Activated CD4-positive, alpha-beta T cell treated with anti-CD3 and anti-CD28 coated beads, Interleukin-2, amount 50 U/mL, for 16 hours (primary cell): ENCODE measurements at places on chromosomes 13 and 19.

- peak; percentile 9 for DNase-seq
Observed at GRCh38 chr13:47109028-47109427, 212.2 kb upstream of the HTR2A start.

DNA sequence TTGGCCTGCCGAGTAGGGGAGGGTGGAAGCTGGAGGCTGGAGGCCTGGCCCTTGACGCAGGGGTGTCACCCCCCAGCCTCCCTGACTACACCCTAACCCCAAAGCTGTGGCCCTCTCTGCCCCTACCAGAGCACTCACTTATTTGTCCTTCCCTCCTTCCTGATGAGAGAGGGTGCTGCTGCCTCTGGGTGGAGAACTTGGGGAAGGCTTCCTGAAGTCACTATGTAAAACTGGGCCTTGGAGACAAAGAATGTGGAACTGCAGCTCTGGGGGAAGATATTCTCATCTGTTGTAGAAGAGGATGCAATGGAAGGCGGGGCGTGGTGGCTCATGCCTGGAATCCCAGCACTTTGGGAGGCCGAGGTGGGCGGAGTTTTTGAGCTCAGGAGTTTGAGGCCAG lies 485.2 kb downstream of the ZNF536 start:
- no peak for DNase-seq

DNA sequence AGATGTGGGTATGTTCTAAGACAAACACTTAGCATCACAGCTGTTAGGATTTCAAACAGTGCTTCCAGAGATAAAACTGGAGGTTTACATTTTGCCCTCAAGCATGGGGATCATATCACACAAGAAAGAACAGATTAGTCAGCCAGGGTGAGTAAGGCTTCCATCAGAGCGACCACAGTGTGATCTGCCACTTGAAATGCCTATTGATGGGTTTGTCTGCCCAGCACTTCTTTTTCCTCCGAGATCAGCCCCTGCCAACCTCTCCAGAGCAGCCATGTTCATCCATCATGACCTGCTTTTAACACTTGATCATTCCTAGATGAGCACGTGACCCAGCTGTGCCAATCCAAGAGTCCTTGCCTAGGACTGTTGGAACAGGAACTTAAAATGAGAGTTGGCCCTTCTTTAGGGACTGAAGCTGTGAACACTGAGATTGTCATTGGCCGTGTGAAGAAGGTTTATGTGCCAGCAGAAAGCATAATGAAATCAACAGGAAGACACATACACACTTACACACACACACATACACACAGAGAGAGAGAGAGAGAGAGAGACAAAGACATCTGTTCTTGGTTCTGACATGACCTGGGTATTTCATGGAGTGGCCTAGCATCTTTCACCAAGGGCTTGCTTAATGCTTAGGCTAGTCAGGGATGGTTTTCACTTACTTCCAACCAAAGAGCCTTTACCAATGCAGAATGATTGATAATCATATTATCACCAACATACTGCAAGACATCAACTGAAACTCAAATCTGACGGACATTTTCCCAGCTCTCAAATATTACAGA lies 5.2 kb upstream of the CEBPG start:
- DNase-seq: no peak

DNA sequence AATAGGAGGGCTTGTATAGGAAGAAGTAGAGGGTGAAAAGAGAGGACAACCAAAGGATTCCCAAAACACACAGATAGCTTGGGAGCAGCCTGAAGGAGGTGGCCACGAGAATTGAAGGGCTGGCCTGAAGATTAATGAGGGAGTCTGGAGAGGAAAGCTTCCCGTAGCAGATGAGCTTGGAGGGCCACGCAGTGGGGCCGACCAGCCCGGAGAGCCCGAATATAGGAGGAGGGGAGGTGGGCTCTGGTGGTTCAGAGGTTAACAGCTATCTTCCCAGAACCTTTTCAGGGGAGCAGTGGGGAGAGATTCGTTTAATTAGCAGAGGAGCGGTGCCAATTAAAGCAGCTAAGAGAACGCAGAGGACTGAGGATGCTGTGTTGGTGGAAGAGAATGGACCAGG lies 154.9 kb downstream of the STK24 start:
- no peak for DNase-seq

DNA sequence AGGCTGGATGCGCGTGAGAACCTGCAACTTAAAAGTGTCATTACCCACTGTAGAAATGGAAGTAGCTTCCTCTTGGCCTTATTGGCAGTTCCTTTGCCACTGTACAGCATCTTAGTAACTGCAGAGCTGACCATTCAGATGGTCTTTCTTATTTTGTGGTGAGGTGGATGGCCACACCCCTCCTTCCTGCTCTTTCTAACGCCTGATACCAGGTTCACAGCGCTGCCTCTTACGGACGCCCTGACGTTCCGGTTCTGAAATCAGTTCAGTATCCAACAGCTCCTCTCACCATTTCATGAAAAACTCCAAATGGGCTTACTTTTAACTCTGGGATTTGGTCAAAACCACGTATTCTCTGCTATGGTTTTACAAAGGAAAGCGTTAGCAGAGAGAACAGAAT lies 134.6 kb downstream of the ATP11A start:
- no peak for DNase-seq
